Right kidney (tissue), 9 donors: ENCODE measurements at places on chromosomes 7 and 10.

DNA sequence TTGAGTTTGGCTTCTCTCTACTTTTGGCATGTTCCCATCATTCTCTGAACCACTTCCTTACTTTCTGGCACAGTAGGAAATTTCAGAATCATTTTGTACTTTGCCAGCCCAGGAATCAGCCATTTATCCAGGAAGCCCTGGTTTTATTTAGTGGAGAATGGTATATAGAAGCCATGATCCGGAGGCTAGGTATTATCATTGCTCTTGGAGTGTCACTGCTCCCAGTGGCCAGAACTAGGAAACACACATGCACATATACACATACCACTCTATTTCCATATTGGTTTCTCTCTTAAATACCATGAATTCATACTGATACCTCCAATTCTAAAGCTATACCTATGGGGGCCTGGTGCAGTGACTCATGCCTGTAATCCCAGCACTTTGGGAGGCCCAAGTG, 36.3 kb downstream of the SUFU start:
- DNase-seq: no peak

- no peak for DNase-seq
Observed at GRCh38 chr10:70331486-70332268, 47.9 kb upstream of the NPFFR1 start.

- no peak for DNase-seq
Observed at GRCh38 chr7:3165681-3166580, 122.3 kb upstream of the CARD11 start.

DNA sequence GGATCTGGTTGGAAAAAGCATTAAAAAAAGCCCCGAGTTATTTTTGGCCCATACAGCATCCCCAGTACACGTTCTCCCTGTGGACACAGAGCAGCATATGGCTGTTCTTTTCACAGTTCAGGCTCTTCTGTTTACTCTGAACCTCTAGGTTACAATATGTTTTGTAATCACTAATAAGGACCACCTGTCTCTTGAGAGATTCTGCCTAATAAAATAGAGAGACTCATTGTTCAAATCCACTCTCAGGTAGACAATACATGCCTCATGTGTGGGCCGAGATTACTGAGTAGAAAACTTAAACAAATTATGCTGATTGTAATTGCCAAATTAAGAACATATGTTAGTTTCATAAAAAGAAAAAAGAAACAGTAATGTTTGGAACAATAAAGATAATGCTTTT, 647.7 kb downstream of the GRM8 start:
- no peak for DNase-seq

DNA sequence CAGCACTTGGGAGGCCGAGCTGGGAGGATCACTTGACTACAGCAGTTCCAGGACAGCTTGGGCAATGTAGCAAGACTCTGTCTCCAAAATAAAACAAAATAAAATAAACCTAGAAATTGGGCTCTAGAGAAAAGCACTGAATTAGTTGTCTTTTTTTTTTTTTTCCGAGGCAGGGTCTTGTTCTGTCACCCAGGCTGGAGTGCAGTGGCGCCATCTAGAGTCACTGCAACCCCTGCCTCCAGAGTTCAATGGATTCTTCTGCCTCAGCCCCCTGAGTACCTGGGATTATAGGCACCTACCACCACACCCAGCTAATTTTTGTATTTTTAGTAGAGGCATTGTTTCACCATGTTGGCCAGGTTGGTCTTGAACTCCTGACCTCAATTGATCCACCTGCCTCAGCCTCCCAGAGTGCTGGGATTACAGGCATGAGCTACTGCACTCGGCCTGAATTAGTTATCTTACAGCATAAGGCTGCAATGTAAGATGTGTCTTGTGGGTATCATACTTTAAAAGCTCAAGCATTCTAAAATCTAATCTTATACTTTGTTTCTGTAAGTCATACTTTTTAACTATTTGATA, 12.8 kb downstream of the MEIG1 start:
- DNase-seq: peak; percentile 29

- no peak for DNase-seq
Observed at GRCh38 chr7:36129048-36129534, 24.0 kb upstream of the EEPD1 start.

- DNase-seq: no peak
Observed at GRCh38 chr10:103578782-103579382, 85.4 kb downstream of the NEURL1 start.

DNA sequence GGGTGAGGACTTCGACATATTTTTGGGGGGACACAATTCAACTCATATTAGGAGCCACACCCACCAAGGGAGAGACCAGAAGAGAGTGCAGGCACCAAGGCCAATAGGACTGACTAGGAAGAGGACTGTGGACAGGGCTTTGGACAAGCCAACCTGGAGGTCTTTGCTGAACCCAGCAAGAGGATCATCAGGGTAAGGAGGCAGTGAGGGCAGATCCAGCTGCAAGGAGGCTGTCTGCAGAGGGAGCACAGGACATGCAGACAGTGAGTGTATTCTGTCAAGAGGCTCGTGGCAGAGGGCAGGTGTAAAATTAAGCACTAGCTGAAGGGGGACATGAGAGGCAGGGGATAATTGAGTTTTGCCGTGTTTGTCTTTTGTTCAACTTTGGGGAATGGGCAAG, 83.4 kb upstream of the MGMT start:
- no peak for DNase-seq

DNA sequence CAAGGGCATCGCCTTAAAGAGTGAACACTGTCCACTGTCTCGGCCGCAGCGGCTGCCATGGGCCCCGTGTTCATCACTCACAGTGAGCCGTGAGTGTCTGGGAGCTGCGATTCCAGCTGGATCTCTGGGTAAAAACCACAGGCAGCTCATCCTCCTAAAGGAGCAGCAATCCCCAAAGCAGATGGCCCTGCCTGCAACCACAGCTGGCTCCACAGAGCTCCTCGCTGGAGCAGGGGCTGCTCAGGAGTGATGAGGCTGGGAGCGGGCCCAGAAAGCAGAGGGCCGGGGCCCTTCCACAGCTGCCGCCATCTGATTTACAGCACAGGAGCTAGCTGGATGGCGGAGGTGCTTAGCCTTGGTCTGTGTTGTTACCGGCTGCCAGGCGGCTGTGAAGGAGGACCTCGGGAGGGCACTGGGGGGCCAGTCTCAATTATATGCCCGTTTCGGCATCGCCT, 6.6 kb upstream of the TMEM184A start:
- DNase-seq: no peak

DNA sequence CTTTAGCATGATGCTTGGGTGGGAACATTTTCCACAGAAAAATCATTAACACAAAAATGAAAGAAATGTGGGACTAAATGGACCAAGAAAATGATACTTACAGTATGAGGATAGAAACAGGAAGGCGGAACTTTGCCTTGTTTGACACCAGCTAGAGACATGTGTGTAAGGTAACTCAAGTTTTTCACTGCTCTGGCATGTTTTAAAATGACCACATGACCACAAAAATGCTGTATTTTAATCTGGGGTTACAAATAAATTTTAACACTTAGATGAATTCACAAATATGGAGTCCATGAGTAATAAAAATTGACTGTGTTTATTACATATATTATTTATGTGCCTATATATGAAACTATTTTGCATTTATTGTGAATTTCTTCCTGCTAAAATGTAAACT, 100.9 kb upstream of the PHYHIPL start:
- DNase-seq: no peak

DNA sequence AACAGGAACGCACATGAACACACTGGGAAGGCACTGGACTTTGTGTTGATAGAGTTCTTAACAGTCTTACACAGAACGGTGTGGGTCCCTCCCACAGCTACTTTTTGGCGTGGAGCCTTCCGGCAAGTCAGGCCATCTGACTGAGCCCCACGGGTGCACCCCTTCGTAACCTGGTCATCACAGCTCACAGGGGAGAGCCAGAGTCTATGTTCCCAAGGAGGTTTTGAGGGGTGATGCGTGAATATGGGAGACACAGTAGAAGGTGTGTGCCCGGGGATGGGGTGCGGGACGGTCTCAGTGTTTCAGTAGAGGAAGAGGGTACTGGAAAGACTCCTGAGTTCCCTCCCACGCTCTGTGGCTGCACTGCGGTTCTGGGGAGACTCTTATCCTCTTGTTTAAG, 291.7 kb downstream of the DNAJB6 start:
- no peak for DNase-seq

- no peak for DNase-seq
Observed at GRCh38 chr10:5334196-5334880, 30.4 kb upstream of the UCN3 start.

DNA sequence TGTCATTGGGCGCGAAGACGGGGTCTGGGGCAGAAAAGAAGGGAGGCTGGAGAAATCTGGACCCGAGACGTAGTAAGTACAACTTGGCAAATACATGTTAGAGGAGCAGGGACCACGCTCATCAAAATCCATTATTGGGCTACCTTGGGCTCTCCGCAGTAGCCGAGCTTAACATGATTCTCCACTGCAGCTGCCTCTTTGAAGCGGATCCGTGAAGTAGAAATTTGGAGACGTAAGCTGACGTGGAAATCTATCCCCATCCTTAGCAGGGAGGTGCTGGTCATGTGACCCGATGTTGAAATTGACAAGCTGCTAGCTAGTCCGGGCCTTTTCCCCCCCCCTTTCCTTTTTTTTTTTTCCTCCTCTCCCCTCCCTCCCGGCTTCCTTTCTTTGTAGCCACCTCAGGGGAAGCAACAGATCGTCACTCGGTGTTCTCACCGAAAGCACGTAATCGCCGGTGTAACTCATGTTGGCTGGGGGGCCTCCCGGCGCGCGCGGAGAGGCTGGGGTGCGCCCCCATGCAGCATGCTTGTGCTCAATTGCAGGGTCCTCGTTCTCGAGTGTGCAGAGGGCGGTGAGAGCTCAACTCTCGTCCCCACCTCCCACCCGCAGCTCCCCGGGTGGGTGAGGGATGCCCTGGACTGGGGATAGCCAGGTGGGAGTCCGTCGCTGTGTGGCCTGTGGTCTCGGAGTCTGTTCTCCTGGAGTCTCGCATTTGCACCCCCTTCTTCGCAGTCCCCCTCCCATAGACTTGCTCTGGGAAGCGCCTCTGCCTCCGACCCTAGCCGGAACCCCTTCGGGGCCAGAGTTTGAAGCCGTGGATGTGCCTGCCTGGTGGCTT, at the start of gene HOXA11:
Gene HOXA11 (minus strand): TSS at position 220 of the 841 bp plus-strand sequence. CDS start 88 bp downstream, at position 132.
- DNase-seq: peak; percentile 84

DNA sequence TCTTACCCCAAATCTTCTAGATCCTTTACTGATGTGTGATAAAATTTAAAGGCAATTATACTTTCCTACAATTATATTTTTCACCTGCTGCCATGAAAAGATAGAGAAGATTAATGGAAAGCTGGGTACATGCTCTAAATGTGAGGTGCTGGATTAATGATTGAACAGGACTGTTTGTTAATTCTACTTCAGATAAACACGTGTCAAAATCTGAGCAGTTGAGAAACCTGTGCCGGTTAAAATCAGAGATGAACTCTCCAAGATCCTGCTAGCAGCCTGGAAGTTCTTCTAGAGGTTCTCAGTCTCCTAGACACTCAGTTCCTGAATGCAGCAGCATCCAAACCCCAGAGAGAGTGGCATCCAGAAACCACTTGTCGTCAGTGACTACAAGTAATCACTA, 69.2 kb downstream of the INHBA start:
- DNase-seq: no peak

DNA sequence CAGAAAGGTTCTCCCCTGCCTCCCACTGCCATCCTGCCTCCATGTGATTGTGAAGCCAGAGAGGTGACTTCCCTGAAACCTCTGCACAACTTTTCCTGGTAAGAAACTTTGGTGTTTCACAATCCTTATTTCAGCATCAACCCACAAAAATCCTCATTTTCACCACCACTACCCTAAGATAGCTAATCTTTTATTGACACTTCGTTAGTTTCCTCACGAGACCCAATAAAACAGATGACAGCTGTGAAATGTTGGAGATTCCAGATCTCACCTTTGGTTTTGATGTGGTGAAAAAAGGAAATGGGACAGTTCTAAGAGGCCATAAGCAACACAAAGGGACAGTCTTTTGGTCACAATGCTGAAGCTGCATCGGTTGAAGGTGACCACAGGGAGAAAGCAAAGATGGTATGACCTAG, 59.9 kb upstream of the TM9SF3 start:
- no peak for DNase-seq

DNA sequence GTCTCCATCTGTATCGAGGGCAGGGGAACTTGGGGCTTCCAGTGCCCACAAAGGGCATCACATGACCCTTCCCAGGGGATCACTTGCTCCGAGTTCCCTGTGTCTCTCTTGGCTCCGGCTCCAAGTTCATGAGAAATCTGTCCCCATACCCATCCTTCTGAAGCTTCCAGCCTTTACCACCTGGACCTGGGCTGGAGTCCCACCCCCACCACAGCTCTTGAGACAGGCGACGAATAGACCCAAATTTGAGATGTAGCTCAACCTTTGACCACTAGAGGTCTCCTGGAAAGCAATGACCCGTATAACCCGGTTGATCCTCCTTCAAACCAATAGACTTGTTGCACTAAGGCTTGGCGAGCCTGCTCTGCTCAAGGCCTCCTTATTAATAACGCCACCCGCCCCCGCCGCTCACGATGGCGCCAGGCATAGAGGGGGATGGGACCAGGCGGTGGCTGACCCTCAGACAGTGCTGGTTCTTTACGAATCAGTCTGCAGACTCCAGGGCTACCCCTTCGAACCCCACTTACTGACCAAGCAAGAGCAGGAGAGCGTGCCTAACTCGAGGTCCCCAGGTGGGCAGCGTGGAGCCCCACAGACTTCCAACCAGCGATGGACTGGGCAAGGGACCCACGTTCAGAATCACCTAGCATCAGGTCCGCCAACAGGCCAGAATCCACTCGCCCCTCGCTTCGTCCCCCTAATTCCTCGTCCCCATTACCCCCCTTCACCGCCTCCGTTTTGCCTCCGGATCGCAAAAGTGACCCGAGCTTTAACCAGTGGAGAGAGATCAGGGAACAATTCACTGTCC, 4.4 kb upstream of the ARID5B start:
- DNase-seq: peak; percentile 66

DNA sequence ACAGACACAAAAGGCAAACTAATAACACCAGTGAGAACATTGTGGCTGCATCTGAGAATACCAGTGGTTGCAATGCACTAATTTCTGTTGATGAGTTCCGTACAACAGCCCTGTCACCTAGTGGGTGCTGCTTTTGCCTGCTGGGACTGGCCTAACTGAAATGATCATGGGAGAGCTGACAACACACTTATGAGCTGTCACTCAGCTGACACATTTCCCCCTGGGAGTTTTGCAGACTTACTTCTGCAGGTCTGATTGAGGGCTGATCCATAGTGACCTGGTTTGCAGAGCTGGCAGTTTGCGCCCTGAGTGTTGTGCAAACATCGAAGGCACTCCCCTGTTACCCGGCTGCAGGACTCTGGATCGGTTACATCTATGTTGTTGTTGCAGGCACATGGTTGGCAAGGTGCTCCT, 60.6 kb upstream of the LAMB1 start:
- DNase-seq: no peak

- DNase-seq: no peak
Observed at GRCh38 chr7:90222390-90222789, 10.8 kb downstream of the STEAP2 start.

DNA sequence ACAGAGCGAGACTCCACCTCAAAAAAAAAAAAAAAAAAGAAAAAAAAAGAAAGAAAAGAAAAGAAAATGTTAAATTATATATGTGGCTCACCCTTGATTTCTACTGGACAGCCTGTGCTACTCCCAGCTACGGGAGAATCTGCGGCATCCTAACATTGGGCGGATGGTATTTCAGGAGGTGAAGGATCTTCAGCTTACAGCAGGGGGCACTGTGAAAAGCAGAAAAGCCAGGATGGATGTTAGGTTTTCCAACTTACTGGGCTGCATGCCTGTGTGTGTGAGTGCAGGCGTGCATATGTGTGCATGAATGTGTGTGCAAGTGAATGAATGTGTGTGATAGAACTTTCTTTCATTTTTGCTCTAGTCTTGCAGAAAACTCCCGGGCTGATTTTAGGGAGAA, 1066.5 kb downstream of the TYW1 start:
- no peak for DNase-seq

- no peak for DNase-seq
Observed at GRCh38 chr7:158396301-158396905, 191.2 kb downstream of the PTPRN2 start.

GRCh38 chr10:17425584-17426262, 28.7 kb downstream of the ST8SIA6 start:
- no peak for DNase-seq
